NCI-H446 treated with DMSO at 0.1 percent for 48 hours (cell line): ENCODE measurements at places on chromosomes 2 and 18.

DNA sequence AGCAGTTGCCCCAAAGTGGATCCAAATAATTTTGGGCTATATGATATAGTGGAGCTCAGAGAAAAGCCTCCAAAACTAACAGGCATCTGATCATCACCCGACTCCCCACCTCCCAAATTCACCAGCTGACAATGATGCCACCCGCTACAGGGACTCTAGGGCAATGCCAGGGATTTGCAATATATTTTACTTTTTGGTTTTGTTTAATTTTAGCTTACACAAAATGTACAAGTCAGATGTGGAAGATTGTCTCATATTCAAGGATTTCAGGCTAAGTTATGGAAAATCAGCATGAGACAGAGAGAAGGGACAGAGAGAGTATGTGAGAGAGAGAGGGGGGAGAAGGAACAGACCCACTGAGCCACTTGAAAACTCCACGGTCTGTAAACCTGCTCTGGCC lies 187.4 kb downstream of the TMEM247 start:
- DNase-seq = no peak

GRCh38 chr2:172105471-172106107 lies 2.9 kb upstream of the DLX2 start:
- DNase-seq = no peak

- DNase-seq = no peak
These were observed 47.6 kb downstream of the SP110 start for GRCh38 chr2:230172156-230172555.

GRCh38 chr2:176642074-176642473 lies 372.8 kb downstream of the MTX2 start:
- DNase-seq = no peak

DNA sequence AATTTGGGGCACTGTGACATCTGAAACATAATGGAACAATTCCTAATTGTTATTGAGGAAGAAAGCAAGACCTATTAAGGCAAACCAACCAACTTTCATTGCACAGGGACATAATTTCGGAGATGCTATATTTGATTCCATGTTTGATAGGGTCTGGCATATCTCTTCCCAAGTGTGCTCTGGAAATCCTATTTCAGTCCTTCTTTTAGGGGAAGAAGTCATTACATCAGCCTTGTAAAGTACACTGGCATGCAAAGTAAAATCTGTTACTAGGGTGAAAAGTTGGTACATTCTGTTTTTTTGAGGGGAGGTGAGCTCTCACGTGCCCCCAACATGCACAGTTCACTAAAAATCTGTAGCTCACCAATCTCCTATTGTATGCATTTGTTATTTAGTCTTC lies 172.4 kb downstream of the SLC8A1 start:
- DNase-seq = no peak

DNA sequence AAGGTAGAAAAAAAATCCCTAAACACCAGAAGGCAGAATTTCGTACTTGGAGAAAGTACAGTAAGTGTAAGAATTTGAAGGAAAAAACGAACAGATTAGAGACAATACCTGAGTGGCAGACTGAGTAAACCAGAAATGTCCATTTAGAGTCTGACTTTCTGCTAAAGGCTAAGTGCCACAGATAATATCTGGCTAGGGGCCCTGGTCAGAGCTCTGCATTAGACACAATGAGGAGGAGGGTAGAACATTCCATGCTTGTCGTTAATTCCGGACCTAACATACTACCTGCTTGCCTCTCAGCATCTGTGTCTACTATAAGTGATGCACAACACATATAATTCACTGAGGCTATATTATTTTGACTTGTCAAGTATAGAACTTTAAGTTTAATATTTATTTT lies 18.1 kb downstream of the SEPTIN10 start:
- no peak for DNase-seq

- DNase-seq = no peak
These were observed 3.6 kb upstream of the ERFE start for GRCh38 chr2:238155051-238155760.

DNA sequence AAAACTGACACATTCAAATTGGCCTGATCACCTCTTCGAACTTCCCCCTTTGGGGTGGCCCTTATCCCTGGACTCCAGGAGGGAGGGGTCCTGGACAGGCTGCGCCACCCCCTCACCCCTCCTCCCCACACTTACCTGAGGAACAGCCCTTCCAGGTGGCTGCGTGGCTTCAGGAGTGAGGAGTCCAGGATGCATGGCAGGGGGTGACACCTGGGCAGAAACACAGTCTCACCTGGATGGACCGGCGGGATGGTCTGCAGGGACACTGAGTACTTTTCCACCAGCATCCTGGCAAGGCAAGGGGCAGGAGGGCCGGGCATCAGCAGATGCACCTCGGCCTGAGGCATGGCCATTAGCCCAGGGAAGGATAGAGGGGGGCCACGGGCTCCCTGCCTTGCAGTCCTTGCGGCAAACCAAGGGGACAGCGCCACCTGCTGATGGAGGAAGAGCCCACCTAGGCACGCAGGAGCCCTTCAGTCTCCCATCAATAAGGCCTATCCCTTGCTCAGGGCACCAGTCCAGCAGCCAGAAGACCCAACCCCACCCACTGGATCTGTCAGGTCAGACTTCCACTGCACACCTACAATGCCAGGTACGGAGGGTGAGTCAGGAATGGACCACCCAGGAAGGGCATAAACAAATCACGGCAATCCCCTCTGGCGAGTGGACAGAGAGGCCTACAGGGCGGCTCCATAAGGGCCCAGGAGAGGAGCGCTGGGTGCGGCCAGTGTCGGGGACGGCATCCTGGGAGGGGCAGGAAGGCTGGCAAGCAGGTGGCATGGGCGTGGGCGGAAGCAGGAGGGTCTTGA lies 26.0 kb downstream of the FAM178B start:
- peak; percentile 38 for DNase-seq

- no peak for DNase-seq
These were observed 92.1 kb downstream of the GALNT1 start for GRCh38 chr18:35673682-35674081.

DNA sequence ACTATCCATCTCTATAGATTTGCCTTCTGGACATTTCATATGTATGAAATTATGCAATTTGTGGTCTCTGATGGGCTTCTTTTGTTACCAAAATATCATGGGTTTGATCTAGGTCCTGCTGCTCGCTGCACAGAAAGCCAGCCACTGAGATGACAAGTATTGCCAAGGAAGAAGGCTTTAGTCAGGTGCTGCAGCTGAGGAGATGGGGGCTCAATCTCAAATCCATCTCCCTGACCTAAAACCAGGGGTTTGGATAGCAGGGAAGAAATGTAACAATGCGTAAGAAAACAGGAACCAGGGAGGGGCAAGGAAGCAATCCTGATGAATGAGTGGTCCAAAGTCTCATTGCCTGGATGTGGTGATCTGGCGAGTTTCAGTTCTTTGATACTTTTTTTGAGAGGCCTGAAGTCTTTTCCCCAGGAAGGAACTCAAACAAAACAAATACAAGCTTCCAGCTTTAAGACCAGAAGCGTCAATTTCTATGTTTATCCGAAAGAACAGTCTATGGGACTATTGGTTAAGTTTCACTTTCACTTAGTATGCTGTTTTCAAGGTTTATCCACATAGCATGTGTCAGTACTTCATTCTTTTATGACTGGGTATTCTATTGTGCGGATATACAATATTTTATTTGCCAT lies 3.4 kb upstream of the CKAP2L start:
- no peak for DNase-seq

DNA sequence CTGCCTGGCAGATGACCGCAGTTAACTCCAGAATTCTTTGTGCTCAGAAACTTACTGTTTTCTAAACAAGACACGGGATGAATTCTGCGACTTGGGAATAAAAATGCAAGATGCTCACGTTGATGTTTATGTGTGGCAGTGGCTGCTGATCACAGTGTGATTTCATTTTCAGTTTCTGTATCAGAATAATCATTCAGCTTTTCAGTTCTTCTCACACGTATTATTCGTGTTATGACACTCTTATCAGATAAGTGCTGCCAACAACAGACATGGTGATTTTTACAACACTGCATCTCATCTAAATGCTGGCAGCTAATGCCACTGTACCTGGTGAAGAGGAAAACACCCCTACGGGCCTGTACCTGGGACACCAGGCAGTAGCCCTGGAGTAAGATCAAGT lies 272.9 kb upstream of the REV1 start:
- DNase-seq = no peak

DNA sequence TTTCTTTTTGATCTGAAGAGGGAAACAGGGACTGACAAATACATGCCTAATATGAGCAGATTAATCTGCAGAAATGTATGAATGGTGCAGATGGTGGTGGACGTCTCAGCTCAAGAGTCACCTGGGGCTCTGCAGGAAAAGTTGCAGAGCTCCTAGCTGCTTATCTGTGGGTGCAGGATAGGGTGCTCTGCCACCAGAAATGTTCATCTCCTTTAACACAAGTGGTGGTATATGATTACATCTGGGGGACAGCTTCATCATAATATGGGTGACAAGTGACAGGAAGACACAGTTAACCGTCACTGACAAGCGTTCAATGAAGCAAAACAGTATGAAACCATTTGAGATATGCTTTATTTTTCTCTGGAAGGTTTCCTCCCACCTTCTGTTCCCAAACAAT lies 121.2 kb upstream of the LINC00305 start:
- no peak for DNase-seq

- no peak for DNase-seq
These were observed 84.0 kb downstream of the ZBTB7C start for GRCh38 chr18:48325115-48325665.

- no peak for DNase-seq
These were observed 1.1 kb upstream of the HOXD1 start for GRCh38 chr2:176187200-176187898.

GRCh38 chr2:30106543-30106942 lies 40.3 kb upstream of the YPEL5 start:
- no peak for DNase-seq

DNA sequence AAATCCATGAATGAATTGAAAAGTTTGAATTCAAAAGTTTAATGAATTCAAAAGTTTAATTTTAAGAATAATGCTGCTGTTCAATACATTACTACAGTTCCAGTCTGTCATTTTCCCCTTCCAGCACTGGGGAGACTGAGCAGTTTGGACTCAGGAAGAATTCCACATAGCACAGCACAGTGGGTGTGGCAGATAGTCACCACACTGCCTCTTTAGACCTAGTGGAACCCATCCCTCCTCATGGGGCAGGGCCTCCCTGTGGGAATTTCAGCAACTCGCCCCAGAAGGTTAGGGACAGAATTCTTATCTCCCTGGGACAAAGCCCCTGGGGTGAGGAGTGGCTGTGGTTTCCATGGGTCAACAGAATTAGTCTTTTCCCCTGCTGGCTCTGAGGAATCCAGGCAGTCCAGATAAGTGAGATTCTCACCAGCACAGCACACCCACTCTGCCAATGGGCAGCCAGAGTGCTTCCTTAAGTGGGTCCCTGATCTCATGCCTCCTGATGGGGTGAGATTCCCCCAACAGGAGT lies 442.0 kb upstream of the SYT4 start:
- DNase-seq = no peak

DNA sequence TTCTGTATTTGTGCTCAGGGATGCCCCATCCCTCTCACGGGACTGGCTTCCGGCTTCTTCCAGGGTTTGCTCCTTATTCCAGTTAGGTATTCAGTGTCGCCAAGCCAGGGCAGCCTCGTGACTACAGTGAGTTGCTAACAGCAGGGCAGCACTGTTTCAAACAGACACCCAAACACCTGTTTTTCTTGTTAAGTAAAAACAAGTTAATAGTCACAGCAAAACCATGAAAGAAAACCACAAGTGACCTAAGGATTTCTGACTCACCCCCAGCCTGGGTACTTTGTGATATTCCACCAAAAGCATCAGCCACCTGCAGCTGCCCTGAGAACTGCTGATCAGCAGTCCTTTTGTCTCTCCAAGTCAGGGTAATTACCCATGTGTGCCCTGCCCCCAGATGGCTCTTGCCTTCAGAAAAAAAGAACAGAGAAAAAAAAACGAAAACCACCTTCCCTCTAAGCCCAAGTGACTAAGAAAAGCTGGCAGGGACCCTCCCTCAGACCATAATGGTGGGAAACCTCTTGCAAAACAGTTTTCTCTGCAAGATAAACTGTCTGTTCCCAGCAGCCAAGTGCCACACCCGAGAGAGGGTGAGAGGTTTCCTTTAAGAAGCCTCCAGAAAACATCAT lies 178.2 kb downstream of the ANAPC1 start:
- DNase-seq = no peak

GRCh38 chr2:43519643-43520221 lies 76.1 kb downstream of the THADA start:
- no peak for DNase-seq

- no peak for DNase-seq
These were observed 385.4 kb downstream of the SOX11 start for GRCh38 chr2:6077585-6077984.

GRCh38 chr18:34773378-34773777 lies 63.3 kb downstream of the DTNA start:
- DNase-seq = no peak

GRCh38 chr2:38634684-38635083 lies 31.2 kb upstream of the GALM start:
- no peak for DNase-seq

DNA sequence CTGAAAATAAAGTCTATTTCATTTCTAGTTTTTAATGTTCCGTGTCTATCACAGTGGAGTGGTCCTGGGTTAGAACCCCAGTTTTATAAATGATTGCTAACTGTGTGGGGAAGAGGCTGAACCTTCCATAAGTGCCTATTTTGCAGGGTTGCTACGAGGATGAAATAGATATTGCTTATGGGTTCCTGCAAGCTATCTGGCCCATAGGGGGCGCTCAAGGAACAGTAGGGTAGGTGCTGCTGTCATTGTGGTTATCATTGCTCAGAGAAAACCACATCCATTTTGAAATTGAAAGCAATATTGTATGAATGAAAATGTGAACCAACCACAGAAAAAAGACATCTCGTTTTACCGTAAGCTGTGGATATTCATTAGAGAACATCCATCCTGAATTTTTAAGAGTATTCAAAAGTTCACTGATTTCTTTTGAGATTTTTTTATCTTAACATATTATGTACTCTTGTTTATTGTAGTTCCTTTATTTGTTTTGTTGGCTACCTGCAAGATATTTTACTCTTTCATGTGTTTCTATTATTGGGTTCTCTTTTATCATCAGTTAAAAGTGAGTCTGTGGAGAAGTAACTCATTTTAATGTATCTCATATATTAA lies 261.6 kb downstream of the NAPG start:
- peak; percentile 23 for DNase-seq

DNA sequence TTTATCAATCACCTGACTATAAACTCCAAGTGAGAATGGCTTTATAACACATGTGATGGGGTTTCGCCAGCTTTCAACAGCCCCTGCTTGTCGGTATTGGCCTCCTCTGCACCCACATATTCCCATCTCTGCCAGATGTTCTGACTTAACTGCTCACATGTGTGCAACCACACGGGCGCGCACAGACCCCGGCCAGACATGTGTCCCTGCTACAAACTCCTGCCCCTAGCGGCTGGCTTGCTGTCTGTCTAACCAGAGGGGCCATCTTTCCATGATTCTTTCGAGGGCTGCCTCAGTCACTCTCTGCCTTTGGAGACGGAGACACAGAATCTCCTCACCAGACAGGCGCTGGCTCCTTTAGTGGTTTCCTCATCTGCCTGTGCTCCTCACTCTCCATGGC lies 15.3 kb downstream of the STON1 start:
- no peak for DNase-seq
